NCI-H510A (cell line): ENCODE measurements at places on chromosomes 7 and 10.

GRCh38 chr7:130024390-130024789 lies 26.8 kb downstream of the ZC3HC1 start:
- DNase-seq: no peak

DNA sequence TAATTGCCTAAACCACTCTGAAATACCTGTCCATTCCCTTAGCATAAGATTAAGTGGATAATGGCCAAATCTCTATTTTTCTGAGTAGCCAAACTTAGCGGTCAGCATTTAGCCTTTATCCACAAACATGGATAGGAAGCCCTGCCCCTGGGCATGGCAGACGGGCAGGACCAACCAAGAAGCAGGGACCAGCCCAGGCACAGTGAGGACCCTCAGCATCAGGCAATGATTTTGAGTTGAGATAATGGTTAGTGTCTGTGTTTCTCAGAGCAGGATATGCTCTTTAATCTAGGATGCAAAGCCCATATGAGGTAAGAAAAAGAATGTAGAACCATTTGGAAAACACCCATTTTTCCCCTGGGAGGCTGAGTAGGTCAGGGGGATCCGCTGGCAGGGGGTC lies 131.7 kb downstream of the DPP6 start:
- DNase-seq: no peak

- no peak for DNase-seq
Observed at GRCh38 chr7:150567871-150568301, 696 bp downstream of the GIMAP4 start.

- DNase-seq: no peak
Observed at GRCh38 chr7:100893318-100893895, 2.3 kb downstream of the ACHE start.
